Neural crest cell (in vitro differentiated cells): ENCODE measurements at places on chromosomes 7 and 10.

DNA sequence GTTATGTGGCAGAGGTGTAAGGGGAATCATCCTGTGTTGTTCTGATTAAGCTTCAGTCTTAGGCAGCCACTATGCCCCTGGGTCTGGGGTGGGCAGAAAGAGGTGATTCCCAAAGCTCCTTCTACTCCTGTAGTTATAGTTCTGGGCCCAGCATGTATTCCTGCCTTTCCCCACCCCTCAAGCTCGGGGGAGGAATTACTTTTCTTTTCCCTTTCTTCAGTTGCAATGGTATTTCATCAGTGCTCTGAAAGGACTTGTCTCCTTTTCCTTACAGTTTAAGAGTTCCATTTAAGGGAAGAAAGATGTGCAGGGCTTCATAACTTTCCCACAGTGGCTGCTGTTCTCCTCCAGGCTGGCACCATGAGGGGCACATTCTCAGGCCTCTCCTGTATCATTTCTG, 94.2 kb downstream of the MTPAP start:
- no peak for DNase-seq
- no peak overlapping the region for H3K27ac ChIP-seq
- H3K4me3 ChIP-seq = no peak overlapping the region

- peaks cover 8% of the 10 kb centered on the region for H3K36me3 ChIP-seq
- H3K4me1 ChIP-seq = peaks cover 13% of the 10 kb centered on the region
- no peaks in the 10 kb centered on the region for H3K27me3 ChIP-seq
- no peak overlapping the region for H3K4me3 ChIP-seq
Measured at GRCh38 chr10:127018298-127018650, 113.0 kb downstream of the DOCK1 start.

GRCh38 chr7:125695626-125696025, 766.0 kb upstream of the POT1 start:
- H3K36me3 ChIP-seq = no peaks in the 10 kb centered on the region
- H3K27ac ChIP-seq = no peak overlapping the region
- no peak for DNase-seq

GRCh38 chr7:70215491-70215890, 617.2 kb downstream of the AUTS2 start:
- H3K27me3 ChIP-seq = no peaks in the 10 kb centered on the region
- H3K27ac ChIP-seq = no peak overlapping the region
- H3K4me3 ChIP-seq = no peak overlapping the region
- no peak for DNase-seq

- H3K27me3 ChIP-seq = no peaks in the 10 kb centered on the region
- H3K4me1 ChIP-seq = peaks cover 1% of the 10 kb centered on the region
- peak; percentile 65 for DNase-seq
- no peak overlapping the region for H3K4me3 ChIP-seq
Measured at GRCh38 chr10:132142396-132143161, 44.2 kb upstream of the DPYSL4 start.
